Stimulated activated CD4-positive, alpha-beta T cell treated with anti-CD3 and anti-CD28 coated beads, Interleukin-1b, Interleukin-23, amount 100 ng/mL, for 1 hour (primary cell): ENCODE measurements at places on chromosomes 12 and 14.
A peak's percentile ranks its signal among the peaks of the same experiment; 100 is the strongest.

DNA sequence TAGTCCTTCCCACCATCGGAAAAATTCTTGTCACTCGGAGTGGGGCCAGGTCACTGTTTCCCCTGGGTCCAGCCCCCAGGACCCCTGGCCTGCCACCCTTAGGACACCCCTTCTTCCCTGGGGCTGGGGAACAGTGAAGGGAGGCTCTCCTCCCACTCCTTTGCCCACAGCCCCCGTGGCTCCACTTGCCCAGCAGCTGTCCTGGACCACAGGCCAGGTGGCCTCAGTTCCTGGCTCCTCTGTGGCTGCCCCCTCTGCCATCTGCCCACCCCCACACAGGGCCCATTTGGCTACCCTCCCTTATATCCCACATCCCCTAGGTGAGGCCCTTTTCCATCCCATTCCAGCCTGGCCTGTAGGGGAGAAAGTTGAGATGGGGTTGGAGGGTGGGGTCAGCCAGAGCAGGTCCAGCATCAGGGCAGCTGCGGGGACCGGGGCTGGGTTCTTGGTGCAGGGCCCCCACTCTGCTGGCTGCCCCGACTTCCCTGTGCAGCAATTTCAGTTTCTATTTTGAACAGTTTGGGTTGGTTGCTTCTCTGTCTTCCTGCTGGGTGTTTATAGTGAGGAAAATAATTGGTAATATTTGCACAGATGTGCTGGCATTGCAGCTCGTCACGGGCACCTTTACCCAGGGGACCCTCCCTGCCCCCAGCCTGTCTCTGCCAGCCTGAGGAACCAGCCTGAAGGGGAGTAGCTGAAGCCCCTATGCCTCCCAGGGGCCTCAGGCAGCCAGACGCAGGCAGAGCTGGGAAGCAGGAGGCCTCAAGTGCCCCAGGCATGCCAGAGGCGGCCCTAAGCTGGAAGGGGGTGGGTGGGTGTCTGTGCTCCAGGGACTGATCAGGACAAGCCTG, 23.4 kb downstream of the SYNDIG1L start:
- DNase-seq = no peak

- DNase-seq = no peak
These were observed 754 bp downstream of the KRT18 start for GRCh38 chr12:52949413-52950331.

GRCh38 chr14:94129758-94130414, 482 bp upstream of the IFI27L2 start:
- no peak for DNase-seq

- DNase-seq = no peak
These were observed 16.3 kb downstream of the SMCO2 start for GRCh38 chr12:27462851-27463250.

DNA sequence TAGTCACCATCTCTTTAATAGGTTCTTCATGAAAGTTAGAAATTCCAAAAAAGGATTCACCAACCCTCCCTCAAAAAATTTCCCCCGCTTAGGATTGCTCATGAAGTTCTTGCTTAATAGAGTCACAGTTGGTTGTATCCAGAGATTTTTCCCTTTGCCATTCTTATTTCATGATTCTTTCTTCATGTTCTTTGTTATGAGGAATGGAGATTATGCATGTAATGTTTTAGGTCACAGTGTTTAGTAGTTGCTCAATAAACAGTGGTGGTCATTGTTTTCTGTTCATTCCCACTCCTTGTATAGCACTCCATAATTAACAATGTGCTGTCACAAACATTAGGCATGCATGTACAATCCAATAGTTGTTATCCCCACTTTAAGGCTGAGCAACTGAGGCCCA, 51.2 kb upstream of the RTRAF start:
- no peak for DNase-seq

GRCh38 chr12:87671757-87672156, 357.4 kb downstream of the C12orf50 start:
- no peak for DNase-seq

DNA sequence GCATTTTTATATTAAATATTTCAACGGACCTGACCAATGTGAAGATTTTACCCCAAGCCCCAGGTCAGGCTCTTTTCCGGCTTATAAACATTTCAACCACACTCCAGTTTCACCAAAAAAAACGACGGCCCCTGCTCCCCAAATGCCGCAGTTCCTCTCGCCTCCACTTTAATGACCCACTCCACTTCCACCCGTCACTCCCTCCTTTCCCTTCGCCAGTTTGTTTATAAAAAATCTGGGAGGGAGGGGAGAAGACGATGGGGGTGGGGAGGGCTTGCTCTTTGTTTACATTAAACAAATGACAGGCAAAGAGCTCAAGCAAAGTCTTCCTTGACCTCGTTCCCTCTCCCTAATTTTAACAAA, 5.4 kb downstream of the SIX6 start:
- DNase-seq = no peak

GRCh38 chr12:76690921-76691700, 72.8 kb upstream of the ZDHHC17 start:
- no peak for DNase-seq

- no peak for DNase-seq
These were observed 58.2 kb downstream of the BEGAIN start for GRCh38 chr14:100528962-100529560.

- no peak for DNase-seq
These were observed 31.7 kb downstream of the LRTM2 start for GRCh38 chr12:1852076-1852475.

GRCh38 chr12:26172946-26173552, 22.3 kb upstream of the SSPN start:
- DNase-seq = no peak

DNA sequence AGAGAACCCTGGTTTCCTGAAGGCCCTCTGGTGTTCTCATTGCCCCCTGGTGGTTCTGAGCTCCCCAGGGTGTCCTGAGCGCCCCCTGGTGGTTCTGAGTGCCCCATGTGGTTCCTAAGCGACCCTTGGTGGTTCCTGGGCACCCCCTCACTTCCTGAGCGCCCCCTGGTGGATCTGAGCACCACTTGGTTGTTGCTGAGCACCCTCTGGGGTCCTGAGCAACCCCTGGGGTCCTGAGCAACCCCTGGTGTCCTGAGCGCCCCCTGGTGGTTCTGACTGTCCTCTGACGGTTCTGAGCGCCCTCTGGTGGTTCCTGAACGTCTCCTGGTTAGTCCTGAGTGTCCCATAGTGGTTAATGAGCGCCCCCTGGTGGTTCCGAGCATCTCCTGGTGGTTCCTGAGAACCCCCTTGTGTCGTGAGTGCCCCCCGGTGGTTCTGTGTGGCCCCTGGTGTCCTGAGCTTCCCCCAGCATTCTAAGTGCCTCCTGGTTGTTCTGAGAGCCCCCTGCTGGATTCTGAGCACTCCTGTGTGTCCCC, 568.3 kb downstream of the TMEM121 start:
- peak; percentile 23 for DNase-seq

- no peak for DNase-seq
These were observed 13.6 kb downstream of the ACADS start for GRCh38 chr12:120739031-120739762.

DNA sequence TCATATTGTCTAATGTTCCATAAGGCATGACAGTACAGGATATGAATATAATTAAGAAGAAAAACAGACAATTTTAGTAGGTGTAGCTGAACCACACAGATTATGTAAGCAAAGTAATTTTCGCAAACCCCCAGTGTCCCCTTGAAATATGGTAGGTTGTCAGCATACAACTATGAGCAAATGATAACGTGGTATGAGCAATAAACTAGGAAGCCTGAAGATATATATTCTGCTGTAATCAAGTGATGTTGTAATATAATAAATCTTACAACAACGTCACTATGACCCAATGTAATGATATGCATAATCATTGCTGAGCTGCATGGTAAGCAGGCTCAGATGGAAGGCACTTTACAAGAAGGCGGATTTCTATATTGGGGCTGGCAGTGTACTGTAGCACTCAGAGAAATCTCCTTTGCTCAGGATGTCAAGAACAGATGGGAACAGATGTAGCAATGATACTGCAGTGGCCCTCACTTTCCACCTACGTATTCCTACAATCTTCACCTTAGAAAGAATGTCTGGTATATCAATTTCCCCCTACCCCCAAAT, 47.8 kb upstream of the MYF6 start:
- no peak for DNase-seq

DNA sequence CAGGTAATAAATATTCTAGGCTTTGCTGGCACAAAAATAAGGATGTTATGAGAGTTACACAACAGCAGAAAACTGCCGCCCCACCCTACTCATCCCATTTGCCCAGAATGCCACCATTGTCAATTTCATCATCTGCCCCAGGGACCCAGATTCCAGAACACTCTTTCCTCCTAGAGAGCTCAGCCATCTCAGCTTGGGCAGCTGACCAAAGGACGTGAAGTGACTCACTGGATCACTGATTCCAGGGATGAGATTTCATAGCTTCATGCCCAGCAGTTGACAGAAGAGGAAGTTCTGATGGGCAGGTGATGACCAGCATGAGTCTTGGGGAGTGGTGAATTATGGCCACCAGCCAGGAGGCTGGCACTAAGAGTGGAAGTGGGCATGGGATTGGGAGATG, 450.3 kb downstream of the RMST start:
- no peak for DNase-seq

DNA sequence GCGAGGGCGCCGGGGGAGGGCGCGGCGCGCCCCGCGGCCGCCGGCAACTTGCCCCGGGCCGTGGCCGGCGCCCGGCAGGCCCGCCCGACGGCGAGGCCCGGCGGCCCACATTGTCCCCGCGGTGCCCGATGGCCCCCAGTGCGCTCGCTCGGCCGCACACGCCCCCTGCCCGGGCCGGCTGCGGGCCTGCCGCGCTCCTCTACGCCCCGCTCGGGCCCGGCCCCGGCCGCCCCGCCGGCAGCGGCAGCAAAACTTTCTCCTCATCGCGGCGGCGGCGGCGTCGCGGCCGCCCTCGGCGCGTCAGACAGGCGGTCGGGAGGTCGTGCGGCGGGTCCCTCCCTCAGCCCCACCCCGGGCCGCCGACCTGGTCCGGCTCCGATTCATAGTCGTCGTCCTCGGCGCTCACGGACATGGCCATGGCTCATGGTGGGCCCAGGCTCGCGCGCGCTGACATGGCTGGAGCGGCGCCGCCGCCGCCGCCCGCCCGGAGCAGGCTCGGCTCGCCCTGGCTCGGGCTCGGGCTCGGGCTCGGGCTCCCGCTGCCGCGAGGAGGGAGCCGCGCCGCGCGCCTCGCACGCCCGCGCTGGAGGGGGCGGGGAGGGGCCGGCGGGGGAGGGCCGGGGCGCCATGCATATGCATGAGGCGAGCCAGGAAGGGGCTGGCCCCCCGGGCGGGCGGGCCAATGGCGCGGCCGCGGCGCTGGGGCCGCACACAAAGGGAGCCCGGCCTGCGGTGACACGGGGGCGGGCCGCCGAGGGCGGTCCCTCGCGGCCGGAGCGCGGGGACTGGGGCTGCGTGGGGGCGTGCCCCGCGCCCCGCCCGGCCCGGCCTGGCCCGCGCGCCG, 67.1 kb downstream of the RNF34 start:
- DNase-seq = peak; percentile 68

- DNase-seq = no peak
These were observed 166.6 kb downstream of the TTC7B start for GRCh38 chr14:90649557-90650135.

- DNase-seq = no peak
These were observed 266.7 kb downstream of the ALG10 start for GRCh38 chr12:34288963-34289345.

DNA sequence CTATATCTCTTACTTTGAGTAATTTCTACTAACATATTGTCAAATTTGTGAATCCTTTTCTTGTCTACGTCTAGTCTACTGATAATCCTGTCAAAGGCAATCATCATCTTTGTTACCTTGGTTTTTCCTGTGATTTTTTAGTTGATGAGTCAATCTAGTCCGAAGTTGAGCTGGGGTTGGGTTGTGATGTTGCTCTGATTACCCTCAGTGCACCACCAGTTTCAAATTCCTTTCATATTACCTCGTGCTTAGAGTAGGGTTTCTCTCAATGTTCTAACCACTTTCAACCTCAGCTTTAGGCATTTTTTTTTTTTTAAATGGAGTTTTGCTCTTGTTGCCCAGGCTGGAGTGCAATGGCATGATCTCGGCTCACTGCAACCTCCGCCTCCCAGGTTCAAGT, 186.8 kb downstream of the BTG1 start:
- DNase-seq = no peak

DNA sequence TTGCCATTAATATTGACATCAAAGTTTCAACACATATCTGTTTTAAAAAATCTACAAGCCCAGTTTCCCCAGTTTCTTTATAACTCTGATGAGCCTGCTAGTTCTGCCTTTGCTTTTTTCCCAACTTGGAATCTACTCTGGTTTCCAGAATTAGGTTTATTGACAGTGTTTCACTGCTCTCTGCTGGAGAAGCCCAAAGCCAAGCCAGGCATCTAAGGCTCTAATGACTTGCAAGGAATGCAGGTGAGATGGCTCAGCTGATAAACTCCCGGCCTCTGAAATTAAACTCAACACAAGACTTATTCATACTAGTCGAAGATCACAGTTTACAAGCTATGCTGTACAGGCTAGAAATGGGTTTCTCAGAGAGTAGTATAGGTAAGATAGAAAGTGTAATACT, 54.3 kb downstream of the HMGA2 start:
- DNase-seq = no peak

DNA sequence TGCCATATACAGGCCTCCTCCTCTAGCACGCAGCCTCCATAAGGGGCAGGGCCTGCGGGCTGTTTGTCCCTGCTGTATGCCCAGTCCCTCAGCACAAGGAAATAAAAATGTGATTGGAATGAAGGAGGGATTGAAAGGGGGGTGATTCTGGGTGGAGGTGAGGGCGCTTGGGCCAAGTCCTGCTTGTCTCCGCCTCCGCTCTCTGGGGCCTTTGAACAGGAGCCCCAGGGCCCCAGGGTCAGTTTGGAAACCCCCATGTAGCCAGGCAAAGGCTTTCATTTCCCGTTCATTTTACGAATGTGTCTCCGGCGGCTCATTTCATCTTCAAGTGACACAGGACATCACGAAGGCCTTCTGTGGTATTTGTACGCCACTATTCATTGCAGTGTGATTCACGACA, 4.5 kb upstream of the CACNA2D4 start:
- DNase-seq = no peak
